ENCODE measurements at places on chromosomes 16 and 17.

DNA sequence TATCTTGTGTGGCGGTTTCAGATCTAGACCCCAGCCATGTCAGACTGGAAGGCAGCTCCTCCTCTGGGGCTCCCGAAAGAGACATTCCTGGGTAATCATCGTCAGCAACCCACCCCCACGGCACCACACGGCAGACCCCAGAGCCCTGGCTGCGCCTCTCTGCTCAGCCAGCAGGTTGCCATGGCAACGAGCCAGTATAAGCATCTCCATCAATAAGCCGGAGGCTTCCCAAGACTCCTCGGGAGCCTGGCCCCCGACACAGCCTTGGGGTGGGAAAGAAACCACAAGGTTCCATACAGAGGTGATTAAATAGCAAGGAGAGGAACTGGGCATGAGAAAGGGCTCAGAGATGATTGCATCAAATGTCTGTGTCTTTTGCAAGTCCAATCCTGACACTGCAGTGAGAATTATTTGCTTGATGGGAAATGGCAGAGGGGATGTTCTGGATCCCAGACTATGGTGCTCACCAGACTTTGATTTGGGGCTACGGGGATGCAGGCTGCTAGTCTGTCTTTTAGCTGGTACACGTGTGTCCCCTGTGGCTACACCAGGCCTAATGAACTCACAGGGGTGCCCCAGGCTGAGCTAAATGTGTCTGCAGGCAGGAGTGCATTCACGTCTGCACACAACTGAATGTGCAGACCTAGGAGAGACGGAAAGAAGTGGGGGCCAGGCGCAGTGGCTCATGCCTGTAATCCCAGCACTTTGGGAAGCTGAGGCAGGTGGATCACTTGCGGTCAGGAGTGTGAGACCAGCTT lies 320.5 kb upstream of the TNRC6C start:
- DNase-seq = no peak

DNA sequence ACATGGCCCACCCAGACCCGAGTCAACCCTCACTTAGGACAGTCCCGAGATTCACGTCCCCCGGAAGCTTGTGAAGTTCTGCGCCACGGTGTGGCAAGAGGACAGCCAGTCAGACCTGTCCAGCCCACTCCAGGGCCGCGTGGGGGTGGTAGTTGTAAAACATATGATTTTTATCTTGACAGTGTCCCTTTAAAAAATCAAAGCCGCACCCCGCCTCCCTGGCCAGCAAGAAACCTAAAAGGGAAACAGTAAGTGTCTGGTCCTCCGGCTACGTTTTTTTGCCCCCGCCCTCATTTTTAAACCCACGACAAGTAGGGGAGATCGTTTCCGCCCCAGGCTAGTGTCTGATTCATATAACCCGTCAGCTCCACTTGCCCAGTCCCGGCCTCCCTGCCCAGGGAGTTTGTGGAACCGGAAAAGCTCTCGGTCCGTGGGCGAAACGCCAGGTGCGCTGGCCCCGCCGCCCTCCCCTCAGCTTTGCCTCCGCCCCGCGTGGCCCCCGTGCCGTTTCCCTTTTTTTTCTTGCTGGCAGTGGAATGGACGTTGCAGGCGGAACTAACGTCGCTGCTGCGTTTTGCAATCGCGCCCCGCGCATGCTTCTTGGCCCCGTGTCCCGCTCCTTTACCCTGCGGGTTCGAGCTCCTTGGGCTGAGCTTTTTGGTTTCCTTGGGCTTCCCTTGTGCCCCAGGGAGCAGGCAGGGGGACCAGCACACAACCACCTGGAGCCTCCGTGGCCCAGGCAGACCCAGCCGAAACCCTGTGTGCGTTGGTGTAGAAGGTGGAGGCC lies 13.3 kb upstream of the NUDT16L1 start:
- DNase-seq = peak; percentile 74

DNA sequence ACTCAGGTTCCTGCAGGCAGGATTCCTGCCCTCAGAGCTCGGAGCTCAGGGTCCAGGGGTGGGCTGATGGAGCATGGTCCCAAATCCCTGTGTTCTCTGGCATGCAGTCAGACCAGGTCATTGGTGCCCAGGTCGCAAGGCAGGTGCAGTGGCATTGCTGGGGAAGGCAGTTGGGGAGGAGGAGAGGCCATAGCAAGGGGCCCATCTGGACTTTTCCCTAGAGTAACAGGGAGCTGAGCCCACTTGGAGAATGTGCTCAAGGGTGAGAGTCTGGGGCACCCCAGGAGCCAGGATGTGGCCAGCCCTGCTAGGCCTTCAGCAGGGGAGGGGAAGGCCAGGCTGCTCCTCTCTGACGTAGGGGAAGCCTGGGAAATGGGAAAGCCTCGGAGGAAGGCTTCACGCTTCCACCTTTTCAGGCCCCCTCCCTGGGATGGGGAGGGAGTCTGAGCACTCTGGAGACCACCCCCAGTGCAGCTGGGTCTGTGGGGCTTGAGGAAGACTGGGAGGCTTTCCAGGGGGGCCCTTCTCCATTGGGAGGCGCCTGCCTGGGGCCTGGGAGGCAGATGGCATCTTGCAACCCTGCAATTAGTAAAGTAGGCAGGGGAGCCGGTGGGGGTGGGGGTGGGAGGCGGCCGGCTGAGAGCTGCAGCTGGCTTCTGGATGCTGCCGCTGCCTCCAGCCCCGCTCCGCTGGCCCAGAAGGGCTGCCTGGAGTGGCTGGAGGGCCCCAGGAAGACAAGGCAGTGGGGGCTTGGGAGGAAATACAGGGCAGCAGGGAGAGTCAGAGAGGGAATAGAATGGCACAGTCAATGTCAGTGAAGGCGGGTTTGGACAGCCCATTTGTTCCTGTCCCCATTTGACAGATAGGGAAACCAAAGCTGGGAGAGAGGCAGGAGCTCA lies 21.1 kb upstream of the DOK4 start:
- no peak for DNase-seq

- DNase-seq = no peak
Measured at GRCh38 chr17:28041844-28042656, 427 bp upstream of the NLK start.

- no peak for DNase-seq
Measured at GRCh38 chr16:1559446-1559975, 26.0 kb downstream of the TMEM204 start.

- DNase-seq = no peak
Measured at GRCh38 chr16:8572919-8573724, 17.2 kb downstream of the TMEM114 start.

GRCh38 chr17:54883939-54884338 lies 16.7 kb upstream of the TOM1L1 start:
- no peak for DNase-seq

- no peak for DNase-seq
Measured at GRCh38 chr17:64572682-64573154, 65.9 kb downstream of the CEP95 start.

- DNase-seq = no peak
Measured at GRCh38 chr16:12089492-12090150, 113.1 kb downstream of the SNX29 start.

- DNase-seq = no peak
Measured at GRCh38 chr17:1071103-1071825, 74.3 kb downstream of the TIMM22 start.

DNA sequence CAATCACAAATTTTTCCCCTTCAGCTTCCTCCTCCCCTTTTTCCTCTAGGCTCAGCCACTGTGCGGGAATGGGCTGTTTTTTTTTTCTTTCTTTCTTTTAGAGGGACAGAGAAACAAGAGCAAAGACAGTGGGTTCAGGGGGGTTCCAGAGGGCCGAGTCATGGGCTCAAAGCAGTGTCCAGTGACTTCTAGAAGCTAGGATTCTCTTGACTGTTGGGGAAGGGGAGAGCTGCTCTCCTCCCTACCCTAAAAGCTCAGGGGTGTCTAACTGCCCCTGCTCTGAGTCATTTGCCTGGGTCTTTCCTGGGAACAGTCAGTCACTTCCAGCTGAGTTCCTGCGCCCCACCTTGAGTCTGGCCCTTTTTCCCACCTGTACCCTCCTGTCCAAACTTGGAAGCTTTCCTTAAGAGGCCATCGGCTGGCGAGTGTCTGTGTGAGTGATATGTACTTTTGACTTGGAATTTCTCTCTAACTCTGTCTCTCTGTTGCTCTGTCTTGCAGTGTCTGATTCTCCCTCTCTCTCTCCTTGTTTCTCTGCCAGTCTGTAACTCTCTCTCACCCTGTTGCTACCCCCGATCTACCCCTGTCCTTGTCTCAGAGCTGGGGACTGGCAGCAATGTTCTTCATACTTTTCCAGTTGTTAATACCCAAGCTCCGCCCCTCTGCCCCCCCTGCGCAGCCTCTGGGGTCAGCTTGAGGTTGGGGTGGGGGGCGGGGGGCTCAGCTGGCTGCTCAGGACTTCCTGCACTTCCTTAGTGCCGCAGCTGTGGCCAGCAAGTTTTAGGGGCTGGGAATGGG lies 2.4 kb downstream of the THRA start:
- DNase-seq = no peak

DNA sequence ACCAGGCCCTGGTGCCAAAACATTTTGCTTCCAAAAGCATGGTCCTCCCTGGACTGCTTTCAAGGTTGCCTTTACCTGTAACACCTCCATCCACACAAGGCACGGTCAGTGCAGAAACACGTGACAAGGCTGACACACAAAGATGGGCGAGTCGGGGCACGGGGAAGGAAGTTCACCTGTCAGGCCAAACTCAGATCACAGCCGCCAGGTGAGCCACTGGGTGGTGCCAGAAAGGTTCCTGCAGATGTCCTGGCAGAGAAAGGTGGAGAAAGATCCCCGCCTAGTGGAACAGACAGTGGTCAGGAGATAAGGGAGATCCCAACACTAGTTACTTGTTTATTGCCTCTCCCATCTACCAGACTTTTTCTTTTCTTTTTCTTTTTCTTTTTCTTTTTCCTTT lies 155.3 kb downstream of the AIPL1 start:
- DNase-seq = no peak

DNA sequence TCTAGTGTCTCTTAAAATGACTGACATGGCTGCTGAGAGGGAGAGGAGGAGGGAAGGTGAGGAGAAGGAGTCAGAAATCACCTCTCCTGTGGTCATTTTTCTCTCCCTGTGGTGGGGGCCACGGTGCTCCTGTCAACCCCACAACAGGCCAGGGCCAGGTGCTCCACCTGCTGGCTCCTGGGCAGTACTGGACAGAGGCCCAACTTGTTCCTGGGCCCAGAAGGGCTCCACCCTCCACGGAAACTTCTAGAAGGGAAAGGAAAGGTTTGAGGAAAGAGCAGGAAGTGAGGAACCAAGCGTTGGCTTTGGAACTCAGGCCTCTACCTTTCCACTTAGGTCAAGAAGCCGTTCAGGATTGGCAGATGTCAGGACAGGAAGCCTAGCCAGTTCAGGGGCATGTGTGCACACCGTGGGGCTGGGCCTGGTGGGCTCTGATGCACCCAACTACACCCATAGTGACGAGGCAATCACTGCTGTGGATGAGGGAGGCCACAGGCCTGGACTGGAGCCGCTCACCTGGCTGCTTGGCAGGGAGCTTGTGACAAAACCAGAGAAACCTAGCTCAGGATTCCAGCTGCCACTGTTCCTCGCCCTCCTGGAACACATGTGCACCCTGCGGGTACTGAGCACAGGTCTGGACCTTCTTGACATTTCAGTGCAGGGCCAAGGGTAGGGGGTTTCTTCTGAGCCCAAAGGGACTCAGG lies 36.1 kb downstream of the WNT3 start:
- DNase-seq = no peak

DNA sequence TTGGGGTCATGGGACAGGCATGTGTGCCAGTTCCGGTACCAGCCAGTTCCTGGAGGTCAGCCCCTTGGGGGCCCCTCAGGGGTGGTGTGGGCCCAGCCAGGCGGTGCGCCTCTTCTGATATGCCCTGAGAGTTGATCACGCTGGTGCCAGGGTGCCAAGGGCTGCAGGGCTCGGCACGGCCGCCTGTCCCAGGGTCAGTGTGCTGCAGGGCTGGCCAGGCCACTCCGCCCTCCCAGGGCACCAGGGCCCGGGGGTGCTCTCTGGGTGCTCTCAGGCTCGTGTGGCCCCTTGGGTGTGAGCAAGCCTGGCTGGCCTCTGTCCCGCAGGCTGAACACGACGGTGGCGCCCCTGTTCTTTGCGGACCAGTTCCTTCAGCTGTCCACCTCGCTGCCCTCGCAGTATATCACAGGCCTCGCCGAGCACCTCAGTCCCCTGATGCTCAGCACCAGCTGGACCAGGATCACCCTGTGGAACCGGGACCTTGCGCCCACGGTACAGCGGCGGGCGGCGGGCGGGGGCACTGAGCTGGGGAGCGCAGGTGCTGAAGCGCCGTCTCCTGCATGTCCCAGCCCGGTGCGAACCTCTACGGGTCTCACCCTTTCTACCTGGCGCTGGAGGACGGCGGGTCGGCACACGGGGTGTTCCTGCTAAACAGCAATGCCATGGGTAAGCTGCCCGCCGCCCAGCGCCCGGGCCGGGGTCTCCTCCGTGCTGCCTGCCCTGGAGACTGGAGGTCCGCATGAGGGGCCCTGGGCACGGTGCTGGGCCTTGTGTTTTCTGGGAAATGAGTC lies 6.0 kb downstream of the GAA start:
- no peak for DNase-seq

DNA sequence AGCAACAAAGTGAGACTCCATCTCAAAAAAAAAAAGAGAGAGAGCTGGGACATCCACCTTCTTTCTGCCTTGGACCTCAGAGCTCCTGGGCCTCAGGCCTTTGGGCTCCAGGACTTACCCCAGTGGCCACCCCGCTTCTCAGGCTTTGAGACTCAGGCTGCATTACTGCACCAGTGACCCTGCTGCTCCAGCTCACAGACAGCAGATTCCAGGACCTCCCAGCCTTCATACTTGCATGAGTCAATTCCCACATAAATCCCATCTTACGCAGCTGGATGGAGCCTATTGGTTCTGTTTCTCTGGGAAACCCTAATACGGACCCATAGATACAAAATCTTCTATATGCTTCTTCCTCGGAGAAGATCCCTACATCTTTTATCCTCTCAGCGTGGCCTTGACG lies 2.1 kb upstream of the CEP295NL start:
- no peak for DNase-seq
